ENCODE measurements at places on chromosomes 1 and 21. TPM values are rescaled to one million over a fixed set of nuclear protein-coding genes. Genes with fewer than 3 reads are reported as not detected.

The EVI5 gene
- 36.5 TPM for total RNA-seq

The AIRE gene
- 0.25 TPM for total RNA-seq

The DCDC2B gene
- total RNA-seq: not detected

The CD247 gene
- total RNA-seq: 7.7 TPM

The GREM2 gene
- 0.50 TPM for total RNA-seq

The HMGCS2 gene
- total RNA-seq: 3.9 TPM

The AURKAIP1 gene
- 111 TPM for total RNA-seq

The CNIH3 gene
- total RNA-seq: 4.3 TPM

The FBXO2 gene
- total RNA-seq: 10.2 TPM

The CRYBG2 gene
- total RNA-seq: 2.2 TPM

The NIBAN1 gene
- total RNA-seq: 25.4 TPM

The SMPDL3B gene
- total RNA-seq: 9.7 TPM

The IL23R gene
- 0.19 TPM for total RNA-seq

The ZMYM1 gene
- total RNA-seq: 18.9 TPM

The COL18A1 gene
- 316 TPM for total RNA-seq

The TMEM240 gene
- total RNA-seq: 1.9 TPM

The RPS6KA1 gene
- 58.1 TPM for total RNA-seq

The KIAA0040 gene
- 34.1 TPM for total RNA-seq

The RGSL1 gene
- total RNA-seq: not detected

The NES gene
- 50.7 TPM for total RNA-seq

The RPS27 gene
- total RNA-seq: 1,447 TPM

The ATP1A4 gene
- 0.19 TPM for total RNA-seq

The S100A2 gene
- 152 TPM for total RNA-seq

The TAF5L gene
- total RNA-seq: 19.6 TPM

The AMY1A gene
- not detected for total RNA-seq

Data from kidney (tissue), 22 donors.